ENCODE measurements at places on chromosomes 3 and 15.

- DNase-seq = peak; percentile 17
These were observed 231.6 kb downstream of the XXYLT1 start for GRCh38 chr3:195039180-195039843.

DNA sequence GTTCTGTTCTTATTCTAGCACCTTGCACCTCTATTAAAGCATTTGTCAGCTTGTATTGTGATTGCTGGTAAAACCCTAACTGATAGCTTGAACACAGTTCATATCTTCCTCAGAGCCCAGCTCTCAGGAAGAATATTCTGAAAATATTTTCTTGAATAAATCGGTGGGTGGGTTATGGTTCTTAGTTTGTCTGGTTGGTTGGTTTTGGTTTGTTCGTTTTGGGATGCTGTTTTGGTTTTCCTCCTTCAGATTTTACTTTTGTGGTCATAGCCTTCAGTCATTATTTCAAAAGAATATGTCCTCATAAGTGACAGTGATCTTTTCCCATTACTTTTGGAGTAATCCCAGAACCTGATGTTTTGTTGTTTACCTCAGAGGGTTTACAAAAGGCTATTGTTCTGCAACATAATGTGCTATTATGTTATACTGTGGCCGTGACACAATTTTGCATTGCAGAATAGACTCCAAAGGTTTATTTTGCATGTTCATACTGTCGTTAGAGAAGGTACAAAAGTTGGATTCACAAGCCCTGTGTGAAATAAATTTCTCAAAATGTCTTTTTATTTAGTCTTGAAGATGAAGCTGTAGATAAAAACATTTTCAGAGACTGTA, 2.7 kb upstream of the TMEM87A start:
- no peak for DNase-seq

DNA sequence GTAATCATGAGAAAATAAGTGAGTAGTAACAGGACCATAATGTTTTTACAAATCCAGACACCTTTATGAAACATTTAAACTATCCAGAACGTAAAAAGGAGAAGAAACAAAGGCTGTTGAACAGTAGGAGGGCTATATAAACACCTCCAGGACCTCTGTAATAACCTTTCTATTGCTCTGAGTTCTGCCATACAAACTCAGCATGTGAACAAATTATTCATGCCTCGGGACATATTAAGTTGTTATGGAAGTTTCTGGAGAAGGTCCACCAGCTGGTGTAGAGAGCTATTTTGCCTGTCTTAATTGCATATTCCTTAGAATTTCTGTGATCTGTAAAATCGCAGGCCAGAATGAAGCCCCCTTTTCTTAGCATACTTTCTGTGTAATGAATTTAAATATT, 256.3 kb downstream of the UBE2E2 start:
- DNase-seq = no peak

- DNase-seq = no peak
These were observed 95.9 kb downstream of the GALK2 start for GRCh38 chr15:49265911-49266310.

DNA sequence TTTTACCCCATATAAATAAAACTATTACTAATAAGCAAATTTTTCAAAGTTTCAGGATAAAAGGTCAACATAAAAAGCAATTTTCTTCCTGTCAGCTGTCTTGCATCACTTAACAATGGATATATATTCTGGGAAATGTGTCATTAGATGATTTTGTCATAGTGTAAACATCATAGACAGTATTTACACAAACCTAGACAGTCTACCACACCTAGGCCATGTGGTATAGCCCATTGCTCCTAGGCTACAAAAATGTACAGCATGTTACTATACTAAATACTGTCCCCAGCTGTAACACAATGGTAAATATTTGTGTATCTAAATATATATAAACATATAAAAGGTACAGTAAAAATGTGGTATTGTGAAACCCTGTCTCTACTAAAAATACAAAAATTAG, 156.7 kb downstream of the ANO10 start:
- DNase-seq = no peak

DNA sequence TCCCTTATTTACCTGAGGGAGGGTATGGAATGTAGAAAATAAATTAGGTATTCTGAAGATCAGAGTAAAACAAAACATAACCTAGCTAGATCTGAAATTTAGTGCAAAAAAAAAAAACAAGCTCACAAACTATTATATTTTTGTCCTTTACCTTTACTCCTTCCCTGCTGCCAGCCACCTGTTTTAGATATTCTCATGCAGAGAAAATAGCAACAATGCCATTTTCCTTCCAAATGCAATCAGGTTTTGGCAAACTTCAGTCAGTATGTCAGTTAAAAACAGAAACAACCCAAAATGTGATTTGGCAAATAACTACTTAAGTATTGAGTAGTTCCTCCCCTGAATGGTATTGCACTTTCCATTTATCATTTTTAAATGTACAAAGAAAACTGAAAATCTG, 35.8 kb downstream of the PEAK1 start:
- no peak for DNase-seq

DNA sequence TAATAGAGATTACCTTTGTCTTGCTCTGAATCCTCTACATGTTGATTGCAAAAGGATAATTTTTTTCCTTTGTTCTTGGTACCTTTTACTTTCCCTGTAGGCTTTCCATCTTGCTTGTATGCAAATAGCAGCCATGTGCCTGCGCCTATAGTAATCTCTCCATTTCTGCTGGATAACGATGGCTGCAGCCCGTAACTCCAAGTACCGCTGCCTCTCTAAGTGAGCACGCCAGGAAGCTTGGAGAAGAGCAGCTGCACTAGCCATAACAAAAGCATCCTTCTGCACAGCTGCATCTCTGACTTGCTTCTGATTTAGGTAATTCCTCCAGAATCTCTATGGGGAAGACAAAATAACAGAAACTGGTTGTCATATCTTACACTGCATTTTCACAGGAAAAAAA, 89.3 kb downstream of the NR2E3 start:
- no peak for DNase-seq

DNA sequence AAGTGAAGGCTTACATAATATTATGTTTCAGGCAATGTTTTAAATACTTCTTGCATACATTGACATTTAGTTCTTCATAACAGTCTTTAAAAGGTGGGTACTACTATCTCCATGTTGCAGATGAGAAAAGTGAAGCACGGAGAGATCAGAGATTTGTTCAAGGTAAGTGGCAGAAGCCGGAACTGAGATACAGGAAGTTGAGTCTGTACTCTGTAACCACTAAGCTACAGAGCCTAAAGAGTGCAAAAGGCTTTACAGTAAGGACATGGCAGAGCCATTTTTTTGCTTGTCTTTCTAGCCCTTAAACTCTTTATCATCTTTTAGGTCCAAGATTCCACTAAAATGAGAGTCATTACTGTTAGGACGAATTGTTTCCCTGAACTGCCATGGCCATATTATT, 186.5 kb upstream of the PEX5L start:
- no peak for DNase-seq

- DNase-seq = no peak
These were observed 10.9 kb downstream of the SEMA3F start for GRCh38 chr3:50165910-50166538.

- DNase-seq = no peak
These were observed 64.8 kb downstream of the SAMMSON start for GRCh38 chr3:70064194-70064779.

GRCh38 chr3:53545310-53545995, 51.0 kb downstream of the CACNA1D start:
- no peak for DNase-seq

- DNase-seq = no peak
These were observed 33.0 kb upstream of the LARS2 start for GRCh38 chr3:45355351-45355750.

DNA sequence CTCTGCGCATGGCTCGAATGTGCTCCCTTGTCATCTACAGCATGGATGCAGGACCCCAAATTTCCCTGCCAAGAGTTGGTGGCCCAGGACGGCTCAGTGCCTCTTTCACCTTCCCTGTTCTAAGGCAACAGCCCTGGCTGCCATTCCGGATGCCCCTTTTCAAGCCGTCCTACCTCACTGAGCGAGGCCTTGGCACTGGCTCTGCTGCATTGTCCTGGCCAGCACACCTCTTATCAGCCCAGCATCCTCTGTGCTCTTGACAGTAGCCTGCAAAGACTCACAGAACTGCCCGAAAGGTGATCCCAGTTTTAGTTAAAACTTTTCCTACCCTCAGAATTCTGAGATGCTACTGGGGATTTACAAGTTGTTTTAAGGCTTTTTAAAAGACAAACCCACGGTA, 122.0 kb downstream of the MECOM start:
- no peak for DNase-seq

DNA sequence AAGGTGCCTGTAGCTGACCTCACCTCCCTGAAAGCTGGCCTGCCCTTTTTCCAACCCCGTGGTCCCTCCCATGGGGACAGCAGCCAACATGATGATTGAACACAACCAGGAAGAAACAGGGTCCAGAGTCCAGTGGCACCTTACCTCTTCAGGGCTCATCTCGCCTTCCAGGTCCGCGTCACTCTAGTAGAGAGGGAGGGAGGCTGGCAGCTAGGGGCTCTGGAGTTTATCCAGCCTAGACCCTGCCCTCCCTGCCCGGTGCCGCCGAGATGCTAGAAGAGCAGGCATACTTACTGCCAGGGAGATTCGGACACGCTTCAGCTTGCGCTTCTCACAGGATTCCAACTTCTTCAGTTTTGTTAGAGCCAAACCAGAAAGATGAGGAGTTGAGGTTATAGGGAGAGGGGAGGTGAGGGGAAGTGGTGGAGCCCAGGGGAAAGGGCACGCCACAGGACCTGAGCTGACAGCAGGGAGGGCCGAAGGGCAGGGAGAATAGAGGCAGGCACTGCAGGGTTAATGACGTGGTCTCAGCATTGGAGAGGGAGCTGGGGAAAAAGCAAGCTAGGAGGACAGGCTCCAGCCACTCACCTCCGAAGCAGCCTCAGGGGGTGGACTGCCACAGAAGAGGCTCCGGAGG, 9.1 kb downstream of the CLCN2 start:
- DNase-seq = no peak

DNA sequence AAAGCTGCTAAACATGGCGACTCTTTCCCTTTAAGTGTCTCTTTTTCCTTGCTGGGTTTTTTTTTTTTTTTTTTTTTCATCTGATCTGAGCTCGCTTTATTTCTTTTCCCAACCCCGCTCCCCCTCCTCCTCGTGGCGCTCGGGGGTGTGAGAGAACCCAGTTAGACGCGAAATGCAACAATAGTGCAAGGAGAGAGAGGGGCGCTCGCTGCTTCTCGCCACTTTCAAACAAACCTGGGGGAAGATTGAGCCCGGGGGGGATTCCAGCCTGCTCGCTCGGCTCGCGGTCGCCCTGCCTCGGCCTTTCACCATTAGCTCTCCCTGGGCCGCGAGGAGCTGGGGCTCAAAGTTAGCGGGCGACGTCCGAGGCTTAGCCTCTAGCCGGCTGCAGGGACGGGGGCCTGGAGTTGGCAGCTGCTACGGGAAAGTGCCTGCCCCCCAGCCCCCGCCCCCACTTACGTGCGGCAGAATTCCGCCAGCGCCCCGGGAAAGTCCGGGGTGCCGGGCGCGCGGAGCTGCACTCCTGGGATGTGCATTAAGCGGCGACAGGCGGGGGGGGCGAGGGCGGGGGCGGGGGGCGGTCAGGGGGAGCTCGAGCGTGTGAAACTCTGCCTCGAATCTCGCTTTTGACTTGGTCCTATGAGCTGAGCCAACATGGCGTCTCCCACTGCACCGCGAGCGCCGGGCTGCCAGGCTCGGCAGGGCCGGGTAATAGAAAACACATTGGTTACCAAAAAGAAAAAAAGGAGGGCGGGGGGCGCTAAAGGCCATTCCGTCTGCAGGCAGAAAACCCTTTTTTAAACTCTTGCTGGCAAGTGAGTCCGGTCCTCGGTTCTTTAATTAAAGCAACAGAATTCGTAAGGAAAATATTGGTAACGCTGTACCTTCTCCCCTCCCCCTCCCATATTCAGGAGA, 10.4 kb downstream of the NR2F2 start:
- peak; percentile 35 for DNase-seq

- no peak for DNase-seq
These were observed 19.4 kb downstream of the CA12 start for GRCh38 chr15:63362196-63362595.

GRCh38 chr15:87843312-87843711, 413.2 kb downstream of the NTRK3 start:
- no peak for DNase-seq

GRCh38 chr15:68256675-68257450, 20.7 kb upstream of the FEM1B start:
- peak; percentile 92 for DNase-seq

All from breast epithelium (tissue), 4 donors.